ENCODE measurements at places on chromosomes 3 and 15.

- no peaks in the 10 kb centered on the region for H3K27me3 ChIP-seq
- no peaks in the 10 kb centered on the region for H3K4me1 ChIP-seq
- H3K36me3 ChIP-seq = peaks cover 38% of the 10 kb centered on the region
- no peak overlapping the region for H3K27ac ChIP-seq
- DNase-seq = no peak
- no peak overlapping the region for H3K4me3 ChIP-seq
These were observed 33.8 kb downstream of the TXNRD3 start for GRCh38 chr3:126621171-126621570.

GRCh38 chr3:115186351-115187148, 39.5 kb upstream of the ZBTB20 start:
- H3K4me3 ChIP-seq = no peak overlapping the region
- no peak overlapping the region for H3K27ac ChIP-seq
- no peak for DNase-seq

GRCh38 chr3:72487946-72488737, 360.1 kb downstream of the SHQ1 start:
- H3K4me1 ChIP-seq = peaks cover 45% of the 10 kb centered on the region
- H3K4me3 ChIP-seq = no peak overlapping the region
- peaks cover 10% of the 10 kb centered on the region for H3K27me3 ChIP-seq
- DNase-seq = no peak
- no peaks in the 10 kb centered on the region for H3K36me3 ChIP-seq
- H3K27ac ChIP-seq = peak overlapping the region; percentile 15

DNA sequence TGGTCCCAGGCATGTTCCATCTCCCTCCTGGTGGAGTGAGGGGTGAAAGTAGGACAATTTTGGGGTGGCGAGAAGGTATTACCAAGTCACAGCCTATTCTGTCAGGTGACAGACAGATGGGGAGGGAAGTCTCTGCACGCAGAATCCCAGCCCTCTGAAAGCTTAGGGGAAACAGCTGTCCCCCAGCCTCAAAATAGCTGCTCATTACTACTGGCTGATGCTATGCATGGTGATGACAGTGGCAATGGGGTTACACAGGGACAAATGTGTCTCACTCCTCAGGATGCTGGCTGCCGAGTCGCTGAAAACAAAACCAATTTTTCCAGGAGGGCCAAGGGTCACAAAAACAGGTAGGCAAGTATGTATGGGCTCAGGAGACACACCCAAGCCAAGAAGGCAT, 68.8 kb upstream of the OXTR start:
- no peak overlapping the region for H3K4me3 ChIP-seq
- DNase-seq = no peak

DNA sequence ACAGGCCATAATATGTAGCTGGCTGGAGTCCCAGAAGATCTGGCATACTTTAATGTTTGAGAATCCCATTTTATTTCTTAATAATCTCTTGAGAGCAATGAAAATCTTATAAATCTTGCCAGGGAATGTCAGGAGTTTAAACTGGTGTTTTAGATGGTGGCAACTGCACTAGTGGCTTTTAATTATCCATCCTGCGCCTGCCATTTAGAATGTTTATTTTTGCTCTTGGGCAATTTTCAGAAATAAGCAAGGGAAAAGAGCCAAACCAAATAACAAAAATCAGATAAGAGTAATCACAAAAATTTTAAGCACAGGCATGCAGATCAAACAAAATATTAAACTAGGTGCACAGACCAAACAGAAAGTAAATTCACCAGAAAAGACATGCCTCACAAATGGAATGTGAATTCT, 41.9 kb upstream of the UBP1 start:
- H3K27me3 ChIP-seq = peaks cover 3% of the 10 kb centered on the region
- no peak for DNase-seq
- peaks cover 6% of the 10 kb centered on the region for H3K36me3 ChIP-seq
- H3K4me3 ChIP-seq = no peak overlapping the region
- H3K27ac ChIP-seq = no peak overlapping the region
- H3K4me1 ChIP-seq = no peaks in the 10 kb centered on the region

GRCh38 chr3:48130321-48130904, 57.8 kb downstream of the CDC25A start:
- DNase-seq = no peak
- peak overlapping the region; percentile 85 for H3K27ac ChIP-seq
- H3K36me3 ChIP-seq = no peaks in the 10 kb centered on the region
- H3K4me3 ChIP-seq = no peak overlapping the region

DNA sequence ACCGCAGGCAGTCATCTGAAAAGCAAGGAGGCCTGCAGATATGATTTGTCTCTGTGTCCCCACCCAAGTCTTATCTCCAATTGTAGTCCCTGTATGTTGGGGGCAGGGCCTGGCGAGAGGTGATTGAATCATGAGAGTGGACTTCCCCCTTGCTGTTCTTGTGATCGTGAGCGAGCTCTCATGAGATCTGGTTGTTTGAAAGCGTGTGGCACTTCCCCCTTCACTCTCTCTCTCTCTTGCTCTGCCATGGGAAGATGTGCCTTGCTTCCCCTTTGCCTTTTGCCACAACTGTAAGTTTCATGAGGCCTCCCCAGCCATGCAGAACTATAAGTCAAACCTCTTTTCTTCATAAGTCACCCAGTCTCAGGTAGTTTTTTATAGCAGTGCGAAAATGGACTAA, 83.3 kb downstream of the TMCO5A start:
- H3K36me3 ChIP-seq = no peaks in the 10 kb centered on the region
- no peak overlapping the region for H3K27ac ChIP-seq
- no peak for DNase-seq
- no peak overlapping the region for H3K4me3 ChIP-seq
- no peaks in the 10 kb centered on the region for H3K27me3 ChIP-seq

DNA sequence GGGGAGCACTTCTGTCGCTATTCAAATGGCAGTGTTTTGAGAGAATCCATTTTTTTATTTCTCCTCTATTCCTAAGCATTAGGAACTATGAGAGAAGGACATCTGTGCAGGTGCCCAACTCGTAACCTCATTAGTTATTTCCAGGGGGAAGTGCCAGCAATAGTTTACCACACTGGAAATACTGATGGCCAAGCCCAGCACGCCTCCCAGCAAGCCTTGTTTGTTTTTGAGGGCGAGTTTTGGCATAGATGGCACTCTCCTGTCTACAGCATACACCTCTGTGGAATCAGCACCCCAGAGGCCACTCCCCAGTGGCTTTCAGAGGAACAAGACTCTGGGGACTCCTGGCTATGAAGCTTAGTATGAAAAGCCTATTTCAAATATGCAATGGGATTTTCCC, 36.6 kb downstream of the FAN1 start:
- no peak for DNase-seq
- H3K4me3 ChIP-seq = no peak overlapping the region
- H3K27ac ChIP-seq = no peak overlapping the region
- peaks cover 79% of the 10 kb centered on the region for H3K36me3 ChIP-seq
- H3K27me3 ChIP-seq = no peaks in the 10 kb centered on the region

- H3K27me3 ChIP-seq = peaks cover 7% of the 10 kb centered on the region
- H3K36me3 ChIP-seq = no peaks in the 10 kb centered on the region
- peaks cover 8% of the 10 kb centered on the region for H3K4me1 ChIP-seq
- DNase-seq = no peak
- no peak overlapping the region for H3K27ac ChIP-seq
- H3K4me3 ChIP-seq = no peak overlapping the region
These were observed 650.8 kb upstream of the ADAMTS9 start for GRCh38 chr3:65338571-65338970.

- peak overlapping the region; percentile 89 for H3K27ac ChIP-seq
- no peak for DNase-seq
- H3K4me3 ChIP-seq = no peak overlapping the region
- H3K4me1 ChIP-seq = peaks cover 77% of the 10 kb centered on the region
- H3K36me3 ChIP-seq = peaks cover 49% of the 10 kb centered on the region
These were observed 102.9 kb downstream of the FNDC3B start for GRCh38 chr3:172142051-172142863.

DNA sequence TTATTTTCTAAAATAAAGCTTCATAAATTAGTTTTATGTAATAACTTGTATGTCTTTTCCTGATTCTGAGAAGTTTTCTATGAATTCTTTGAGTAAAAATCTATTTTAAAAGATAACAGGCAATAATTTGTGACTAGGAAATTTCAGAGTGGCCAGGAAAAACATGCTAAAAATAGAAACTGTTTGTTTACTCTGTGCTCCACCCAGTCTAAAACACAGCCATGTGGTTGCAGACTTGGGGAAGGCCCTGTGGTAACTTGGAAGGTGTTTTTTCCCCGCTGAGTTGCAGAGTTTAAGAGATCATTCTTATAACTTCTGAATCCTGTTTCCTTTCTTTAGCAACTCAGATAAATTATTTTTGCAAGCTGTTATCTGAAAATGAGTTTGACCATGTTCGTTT, 21.9 kb downstream of the PLCL2 start:
- no peaks in the 10 kb centered on the region for H3K36me3 ChIP-seq
- no peaks in the 10 kb centered on the region for H3K27me3 ChIP-seq
- H3K27ac ChIP-seq = no peak overlapping the region
- peaks cover 36% of the 10 kb centered on the region for H3K4me1 ChIP-seq
- no peak for DNase-seq

- H3K4me1 ChIP-seq = peaks cover 57% of the 10 kb centered on the region
These were observed 428.3 kb upstream of the RASGRP1 start for GRCh38 chr15:38992930-38993329.

DNA sequence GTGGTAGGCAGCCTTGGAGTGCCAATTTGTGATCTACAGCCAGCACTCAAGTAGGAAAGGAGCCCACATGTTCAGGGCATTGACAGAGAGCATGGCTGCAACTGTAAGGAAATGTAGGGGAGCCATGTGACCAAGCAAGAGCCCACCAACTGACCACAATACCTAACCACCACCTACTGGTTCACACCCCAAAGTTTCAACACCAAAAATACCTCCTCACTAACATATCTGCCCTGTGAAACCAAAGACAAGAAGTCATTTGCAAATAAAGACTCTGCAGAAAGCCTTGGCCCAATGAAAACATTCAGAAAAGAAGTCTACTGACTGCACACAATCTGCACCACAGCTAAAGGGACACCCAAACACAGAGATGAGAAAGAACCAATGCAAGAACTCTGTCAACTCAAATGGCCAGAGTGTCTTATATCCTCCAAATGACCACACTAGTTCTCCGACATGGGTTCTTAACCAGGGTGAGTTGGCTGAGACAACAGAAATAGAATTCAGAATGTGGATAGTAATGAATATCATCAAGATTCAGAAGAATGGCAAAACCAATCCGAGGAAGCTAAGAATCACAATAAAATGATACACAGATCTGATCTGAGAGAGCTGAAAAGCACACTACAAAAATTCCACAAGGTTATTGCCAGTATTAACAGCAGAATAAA, 40.6 kb downstream of the SLC9C1 start:
- no peak for DNase-seq
- no peak overlapping the region for H3K27ac ChIP-seq
- H3K27me3 ChIP-seq = no peaks in the 10 kb centered on the region

- DNase-seq = no peak
- no peak overlapping the region for H3K4me3 ChIP-seq
- H3K27me3 ChIP-seq = no peaks in the 10 kb centered on the region
- peak overlapping the region; percentile 62 for H3K27ac ChIP-seq
- peaks cover 33% of the 10 kb centered on the region for H3K36me3 ChIP-seq
- no peaks in the 10 kb centered on the region for H3K4me1 ChIP-seq
These were observed 13.8 kb downstream of the SPRED1 start for GRCh38 chr15:38266247-38266986.

- H3K36me3 ChIP-seq = no peaks in the 10 kb centered on the region
- no peak overlapping the region for H3K4me3 ChIP-seq
- peaks cover 9% of the 10 kb centered on the region for H3K27me3 ChIP-seq
- no peak overlapping the region for H3K27ac ChIP-seq
- DNase-seq = no peak
These were observed 56.1 kb upstream of the TRPM1 start for GRCh38 chr15:31157644-31158069.

DNA sequence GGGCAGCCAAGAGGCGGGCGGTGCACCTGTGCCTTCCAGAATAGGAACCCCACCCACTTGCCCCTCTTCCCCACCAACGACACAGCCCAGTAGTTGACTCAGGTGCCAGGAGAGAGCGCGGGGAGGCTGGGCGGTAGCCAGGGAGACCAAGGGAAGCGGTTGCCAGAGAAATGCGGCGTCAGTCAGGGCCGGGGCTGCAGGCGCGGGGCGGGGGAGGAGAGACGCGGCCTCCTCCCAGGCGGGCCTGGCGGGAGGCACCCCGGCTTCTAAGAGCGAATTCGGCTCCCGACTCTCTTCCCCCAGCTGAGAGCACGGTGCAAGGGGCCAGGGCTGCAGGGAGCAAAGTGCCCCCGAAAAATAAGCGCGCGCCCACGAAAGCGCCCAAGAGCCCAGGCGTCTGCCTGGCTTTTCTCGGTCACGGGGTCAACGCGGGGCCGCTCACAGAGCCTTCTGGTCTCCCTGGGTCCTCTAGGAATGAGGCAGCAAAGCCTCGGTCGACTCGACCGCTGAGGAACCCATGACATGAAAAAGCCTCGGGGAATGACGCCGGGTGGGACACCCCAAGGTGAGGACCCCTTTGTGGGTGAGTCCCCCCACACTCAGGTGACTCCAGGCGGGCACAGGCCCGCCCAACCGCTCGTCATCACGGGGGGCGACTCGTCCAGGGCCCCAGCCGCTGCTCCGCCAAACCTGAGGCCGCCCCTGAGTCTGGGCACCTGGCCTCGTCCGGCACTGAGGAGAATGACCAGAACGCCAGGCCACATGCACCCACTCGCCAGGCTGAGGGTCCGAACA, 716 bp downstream of the CPEB1 start:
- peak overlapping the region; percentile 59 for H3K4me3 ChIP-seq
- no peaks in the 10 kb centered on the region for H3K36me3 ChIP-seq
- peak; percentile 34 for DNase-seq
- peaks cover 95% of the 10 kb centered on the region for H3K27me3 ChIP-seq

- peaks cover 12% of the 10 kb centered on the region for H3K4me1 ChIP-seq
- no peak overlapping the region for H3K4me3 ChIP-seq
- no peaks in the 10 kb centered on the region for H3K27me3 ChIP-seq
- H3K36me3 ChIP-seq = peaks cover 46% of the 10 kb centered on the region
- H3K27ac ChIP-seq = peak overlapping the region; percentile 40
These were observed 72.0 kb downstream of the DHX30 start for GRCh38 chr3:47874913-47875312.

DNA sequence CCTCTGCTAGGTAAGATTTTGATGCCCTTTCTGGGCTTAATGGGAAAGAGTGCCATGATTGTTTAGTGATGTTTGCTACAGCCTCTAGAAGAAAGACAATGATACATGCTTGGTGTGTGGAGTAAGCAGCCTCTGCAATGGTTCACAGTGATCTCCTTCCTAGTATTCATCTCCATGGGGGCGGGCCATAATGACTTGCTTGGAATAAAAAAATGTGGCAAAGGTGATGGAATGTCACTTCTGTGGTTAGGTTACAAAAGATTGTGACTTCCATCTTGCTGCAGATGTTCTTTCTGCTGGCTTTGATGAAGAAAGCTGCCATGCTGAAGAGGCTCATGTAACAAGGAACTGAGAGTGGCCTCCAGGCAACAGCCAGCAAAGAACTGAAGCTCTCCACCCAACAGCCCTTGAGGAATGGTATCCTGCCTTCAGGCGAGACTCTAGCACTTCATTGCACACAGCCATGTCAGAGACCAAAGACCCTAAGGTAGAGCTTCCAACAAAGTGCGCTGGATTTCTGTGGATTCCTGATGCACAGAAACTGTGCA, 139.1 kb upstream of the LRIG1 start:
- H3K27me3 ChIP-seq = peaks cover 4% of the 10 kb centered on the region
- no peak overlapping the region for H3K27ac ChIP-seq
- H3K4me3 ChIP-seq = no peak overlapping the region
- no peaks in the 10 kb centered on the region for H3K36me3 ChIP-seq
- H3K4me1 ChIP-seq = peaks cover 16% of the 10 kb centered on the region

- H3K36me3 ChIP-seq = peaks cover 27% of the 10 kb centered on the region
- no peak for DNase-seq
- H3K4me1 ChIP-seq = no peaks in the 10 kb centered on the region
These were observed 51.3 kb downstream of the MYLK start for GRCh38 chr3:123832692-123833397.

GRCh38 chr15:71302861-71303410, 187.7 kb downstream of the THSD4 start:
- peak overlapping the region; percentile 63 for H3K27ac ChIP-seq
- H3K27me3 ChIP-seq = peaks cover 5% of the 10 kb centered on the region
- H3K36me3 ChIP-seq = no peaks in the 10 kb centered on the region
- no peak overlapping the region for H3K4me3 ChIP-seq
- no peak for DNase-seq
